ENCODE measurements at places on chromosomes 4 and X. TPM values are rescaled to one million over a fixed set of nuclear protein-coding genes. Genes with fewer than 3 reads are reported as not detected.

Gene ZNF630
- total RNA-seq, result 1.5 TPM

Gene DCHS2
- 0.70 TPM for total RNA-seq

DNA sequence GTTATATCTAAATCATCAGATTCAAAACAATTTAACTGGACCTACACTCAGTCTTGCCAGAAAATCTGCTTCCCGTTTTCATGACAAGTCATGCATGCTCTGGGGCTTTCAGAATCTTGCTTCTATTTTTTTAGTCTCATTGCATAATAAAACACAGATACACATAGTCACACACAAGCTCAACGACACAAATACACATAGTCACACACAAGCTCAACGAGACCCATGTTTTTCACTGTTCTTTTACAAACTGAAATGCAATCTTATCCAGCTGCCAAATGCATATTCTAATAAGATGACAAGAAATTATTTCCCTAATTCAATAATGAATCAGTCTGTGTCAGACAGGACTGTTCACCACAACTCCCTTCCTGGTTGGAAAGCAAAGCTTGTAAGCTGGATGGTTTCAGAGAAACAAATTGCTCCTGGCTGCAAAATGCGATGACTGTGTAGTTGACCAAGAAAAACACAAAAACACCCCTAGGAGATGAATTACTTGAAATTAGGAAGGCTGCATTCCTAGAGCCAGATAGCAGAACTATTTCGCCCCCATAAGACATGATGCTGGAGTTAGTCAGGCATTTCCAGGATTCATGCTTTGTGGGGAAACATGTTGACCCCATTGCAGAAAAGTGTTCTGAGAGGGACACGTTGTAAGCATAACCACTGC, 208.7 kb downstream of the CHIC2 start:
- no peak overlapping the region for H3K27ac ChIP-seq
- H3K4me3 ChIP-seq, result no peak overlapping the region
- no peaks in the 10 kb centered on the region for H3K36me3 ChIP-seq
- H3K27me3 ChIP-seq, result no peaks in the 10 kb centered on the region
- DNase-seq, result no peak
- H3K4me1 ChIP-seq, result peaks cover 3% of the 10 kb centered on the region

- H3K27me3 ChIP-seq, result no peaks in the 10 kb centered on the region
- DNase-seq, result no peak
- H3K4me1 ChIP-seq, result no peaks in the 10 kb centered on the region
- H3K36me3 ChIP-seq, result no peaks in the 10 kb centered on the region
These were observed 3.7 kb downstream of the IL13RA2 start for GRCh38 chrX:115013705-115014104.

DNA sequence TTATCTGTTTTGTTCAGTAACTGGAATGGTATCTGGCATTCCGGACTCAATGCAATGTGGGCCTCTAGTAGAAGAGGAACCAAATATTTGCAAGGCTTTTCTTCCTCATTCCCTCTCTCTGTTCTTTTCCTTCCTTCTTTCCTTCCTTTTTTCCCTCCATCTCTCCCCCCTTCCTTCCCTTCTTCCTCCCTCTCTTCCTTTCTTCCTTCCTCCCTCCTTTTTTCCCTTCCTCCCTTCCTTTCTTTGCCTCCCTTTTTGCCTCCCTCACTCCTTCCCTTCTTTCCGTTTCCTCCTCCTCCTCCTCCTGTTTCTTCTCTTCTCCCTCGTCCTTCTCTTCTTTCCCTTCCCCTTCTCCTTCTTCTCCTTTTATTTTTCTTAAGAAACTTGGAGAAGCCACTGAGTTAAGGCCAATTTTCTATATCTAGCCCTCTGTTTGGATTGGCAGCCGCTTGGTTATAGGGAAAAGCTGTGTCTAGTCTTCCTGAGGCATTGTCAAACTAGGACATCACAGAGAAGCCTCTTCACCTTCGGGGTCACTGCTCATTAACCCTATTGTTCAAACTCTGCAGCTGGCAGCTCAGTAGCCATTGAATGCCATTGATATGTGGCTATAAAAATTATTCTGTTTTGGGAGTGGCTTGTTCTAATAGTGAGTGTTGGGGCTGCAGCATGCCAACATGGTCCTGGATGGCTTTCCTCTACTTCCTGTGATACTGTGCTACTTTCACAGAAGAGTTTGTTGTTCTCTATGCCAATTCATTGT, 95.9 kb downstream of the CFAP299 start:
- no peaks in the 10 kb centered on the region for H3K36me3 ChIP-seq
- H3K27me3 ChIP-seq, result no peaks in the 10 kb centered on the region
- H3K27ac ChIP-seq, result no peak overlapping the region
- H3K4me3 ChIP-seq, result no peak overlapping the region

- no peaks in the 10 kb centered on the region for H3K4me1 ChIP-seq
- H3K4me3 ChIP-seq, result no peak overlapping the region
- 0 out of 2 replicates have a peak, but pooled peaks cover 2% of the 10 kb centered on the region for H3K36me3 ChIP-seq
These were observed 42.3 kb upstream of the ACSL4 start for GRCh38 chrX:109775386-109775785.

DNA sequence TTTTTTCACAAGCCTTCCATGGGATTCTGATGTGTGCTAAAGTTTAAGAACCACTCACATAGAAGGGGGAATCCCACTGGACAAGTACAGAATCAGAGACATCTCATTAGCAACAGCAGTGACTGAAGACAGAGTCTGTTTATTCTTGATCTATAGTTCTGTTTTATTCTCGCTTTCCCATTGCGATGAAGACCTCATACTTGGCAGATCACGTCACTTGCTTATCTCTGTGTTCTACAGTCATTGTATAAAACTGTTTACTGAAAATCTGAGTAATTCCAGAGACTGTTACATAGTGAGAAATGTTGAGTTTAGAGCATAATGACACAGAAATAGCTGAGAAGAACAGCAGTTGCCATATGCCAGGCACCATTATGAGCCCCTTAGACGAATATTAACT, 185.5 kb downstream of the PTTG2 start:
- no peak overlapping the region for H3K27ac ChIP-seq
- no peaks in the 10 kb centered on the region for H3K27me3 ChIP-seq
- H3K36me3 ChIP-seq, result no peaks in the 10 kb centered on the region
- H3K4me1 ChIP-seq, result no peaks in the 10 kb centered on the region

Gene MAGEA8
- not detected for total RNA-seq

GRCh38 chr4:186740822-186741221, 17.2 kb upstream of the FAT1 start:
- DNase-seq, result no peak
- H3K36me3 ChIP-seq, result no peaks in the 10 kb centered on the region
- H3K27me3 ChIP-seq, result no peaks in the 10 kb centered on the region
- no peak overlapping the region for H3K27ac ChIP-seq

Measured in H9 (cell line).